ENCODE measurements at places on chromosomes 11 and 22.

GRCh38 chr11:68373189-68373814, 60.9 kb downstream of the LRP5 start:
- no peak for DNase-seq

- DNase-seq, result no peak
Measured at GRCh38 chr22:24088816-24089215, 77.7 kb downstream of the CABIN1 start.

GRCh38 chr11:65417702-65418430, 4.7 kb upstream of the NEAT1 start:
- DNase-seq, result peak; percentile 13

DNA sequence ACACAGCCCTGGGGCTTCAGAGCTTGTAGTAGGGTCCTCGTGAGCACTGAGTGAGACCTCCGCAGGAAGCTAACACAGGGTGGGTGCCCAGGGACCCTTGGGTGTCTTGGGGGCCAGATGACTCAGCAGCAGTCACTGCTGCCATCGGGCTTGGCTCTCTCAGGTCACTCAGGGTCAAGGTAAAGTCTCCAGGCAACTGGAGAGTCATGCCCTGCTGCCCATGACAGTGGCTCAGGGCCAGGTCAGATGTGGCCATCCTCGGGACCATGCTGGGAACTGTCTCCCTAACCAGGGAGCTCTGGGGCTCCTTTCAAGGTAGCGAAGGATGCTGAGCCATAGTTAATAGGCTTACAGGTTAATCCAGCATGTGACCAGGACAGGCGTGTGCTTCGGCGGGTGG, 44.4 kb upstream of the SLC22A12 start:
- no peak for DNase-seq

GRCh38 chr11:73652046-73652730, 5.8 kb downstream of the PLEKHB1 start:
- peak; percentile 75 for DNase-seq

DNA sequence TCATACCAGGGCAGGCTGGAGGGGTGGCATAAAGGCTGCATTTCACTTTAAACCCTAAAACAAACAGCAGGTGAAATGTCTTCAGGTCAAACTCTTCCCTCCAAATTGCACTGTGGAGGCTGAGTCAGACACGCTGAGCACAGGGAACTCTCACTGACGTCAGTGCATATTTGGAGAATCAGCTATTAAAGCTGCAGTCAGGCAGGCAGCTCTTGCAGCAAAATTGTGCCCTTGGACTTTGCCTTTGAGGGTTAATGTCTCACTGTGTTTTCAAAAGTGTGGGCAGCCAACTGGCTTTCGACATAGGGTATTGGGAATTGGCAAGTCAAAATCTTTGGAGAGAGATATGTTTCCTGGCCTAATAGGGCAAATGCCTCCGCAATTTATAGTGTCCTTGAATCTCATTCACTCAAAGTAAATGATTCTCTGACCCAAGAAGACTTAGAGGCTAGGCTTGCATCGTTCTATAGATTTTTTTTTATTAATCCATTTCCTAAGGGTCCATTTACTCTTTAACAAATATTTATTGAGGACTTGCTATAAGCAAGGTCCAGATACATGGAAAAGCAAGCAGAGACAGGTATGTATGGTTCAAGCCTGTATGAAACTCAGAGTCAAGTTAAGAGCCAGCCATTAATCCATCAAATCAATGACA, 27.7 kb upstream of the SMCO4 start:
- peak; percentile 51 for DNase-seq
